ENCODE measurements at places on chromosomes 4 and X.

DNA sequence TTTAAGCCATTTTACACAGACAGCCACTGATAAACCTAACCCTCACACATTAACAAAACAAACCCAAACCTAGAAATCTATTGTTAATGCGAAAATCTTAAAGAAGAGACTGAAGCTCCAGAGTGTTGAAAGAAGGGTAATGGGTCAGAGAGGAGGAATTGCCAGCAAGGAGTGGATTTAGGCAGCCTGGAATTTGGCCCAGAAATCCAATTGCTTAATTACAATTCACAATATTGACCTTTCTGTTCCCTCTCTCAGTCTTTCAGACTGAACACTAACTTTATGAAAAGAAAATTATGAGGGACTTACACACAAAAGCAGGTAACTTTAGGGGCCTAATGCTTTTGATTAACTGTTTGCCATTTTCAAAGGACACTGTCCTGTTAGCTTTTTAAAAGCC lies 185.2 kb upstream of the GPC4 start:
- DNase-seq: no peak

DNA sequence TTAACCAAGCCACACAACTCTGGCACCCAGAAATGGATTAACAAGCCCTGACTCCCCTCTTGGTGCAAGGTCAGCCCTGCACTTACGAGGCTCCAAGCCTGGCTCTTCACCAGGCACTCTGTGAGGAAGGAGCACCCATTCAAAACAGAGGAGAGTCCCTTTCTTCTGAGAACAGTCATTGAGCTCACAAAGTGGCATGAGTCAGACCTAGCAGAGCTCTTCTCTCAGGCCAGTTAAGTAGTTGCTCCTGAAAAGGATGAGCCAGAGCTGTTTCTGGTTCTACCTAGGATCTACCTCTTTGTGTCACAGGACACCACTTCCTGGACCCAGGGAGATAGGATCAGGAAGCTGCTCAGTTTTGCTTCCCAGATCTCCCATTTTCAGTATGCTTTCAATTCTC lies 48.2 kb downstream of the EVC2 start:
- no peak for DNase-seq

DNA sequence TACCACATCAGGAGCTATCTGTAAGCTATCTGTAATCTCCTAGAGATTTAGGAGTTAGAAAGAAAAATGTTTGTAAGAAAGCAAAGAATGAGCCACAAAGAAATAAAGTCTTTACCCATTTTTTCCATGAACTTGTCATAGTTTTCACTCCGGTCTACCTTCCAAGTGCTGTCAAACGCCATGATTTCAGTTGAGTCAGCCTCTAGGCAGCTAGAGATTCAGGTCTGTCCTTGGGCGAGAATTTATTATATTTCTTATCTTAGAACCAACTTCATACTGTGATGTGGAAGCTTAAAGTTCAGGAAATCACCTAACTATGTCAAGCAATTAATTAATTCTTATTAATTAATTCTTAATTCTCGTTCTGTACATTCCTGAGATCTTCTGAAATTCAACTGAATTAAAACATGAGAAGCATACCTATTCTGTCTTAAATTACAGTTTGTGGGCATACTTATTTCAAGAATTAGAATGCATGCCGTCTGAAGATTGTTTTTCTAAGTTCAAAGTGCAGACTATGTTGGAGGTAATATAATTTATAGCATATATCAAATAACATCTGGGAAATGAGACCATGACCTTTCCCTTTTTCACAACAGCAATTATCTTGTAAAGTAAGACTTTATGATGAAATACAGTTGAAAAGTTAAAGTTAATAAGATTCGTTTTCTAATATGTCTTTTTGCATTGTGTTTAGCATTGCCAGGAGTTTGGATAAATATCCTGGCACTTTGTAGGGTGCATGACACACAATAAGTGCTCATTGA lies at the start of gene FABP2:
Gene FABP2, minus strand, starts transcription at position 218 of the 767 bp plus-strand sequence. Its CDS starts 36 bp downstream, at position 182.
- no peak for DNase-seq

DNA sequence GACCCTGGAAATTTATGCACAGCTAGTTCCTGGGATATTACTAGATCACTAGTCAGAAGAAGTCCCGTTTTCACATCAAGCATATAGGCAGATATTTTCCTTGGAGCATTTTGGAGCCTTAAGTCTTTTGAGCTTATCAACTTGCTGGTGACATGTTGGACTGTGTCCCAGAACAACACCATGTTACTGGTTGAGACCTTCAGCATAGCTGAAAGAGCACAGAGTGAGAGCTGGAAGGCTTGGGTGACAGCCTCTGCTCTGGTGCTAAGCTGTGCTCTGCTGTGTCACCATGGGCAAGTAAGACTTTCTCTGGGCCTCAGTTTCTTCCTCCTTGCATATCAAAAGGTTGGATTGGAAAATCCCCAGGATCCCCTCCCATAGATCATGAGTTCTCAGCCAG lies 116.6 kb upstream of the FRMPD4 start:
- no peak for DNase-seq

DNA sequence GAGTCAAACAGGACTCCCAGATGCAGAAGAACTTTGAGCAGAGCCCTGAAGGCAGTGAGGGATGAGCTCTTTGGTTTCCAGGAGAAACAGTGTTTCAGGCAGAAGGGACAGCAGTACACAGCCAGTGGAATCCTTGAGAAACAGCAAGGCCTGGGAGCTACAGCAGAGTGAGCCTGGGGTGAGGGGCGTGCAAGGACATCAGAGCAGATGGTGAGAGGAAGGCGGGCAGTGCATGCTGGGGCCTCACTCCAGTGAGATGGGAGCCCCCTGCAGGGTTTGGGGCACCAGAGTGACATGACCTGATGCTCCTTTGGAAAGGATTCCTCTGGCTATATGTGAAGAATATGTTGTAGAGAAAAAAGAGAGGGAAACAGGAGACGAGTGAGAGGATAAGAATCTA lies 98.1 kb upstream of the EGFL6 start:
- DNase-seq: no peak

- no peak for DNase-seq
Observed at GRCh38 chrX:8010105-8010504, 82.9 kb upstream of the PNPLA4 start.

GRCh38 chr4:187387739-187388138 lies 607.8 kb upstream of the ZFP42 start:
- DNase-seq: no peak
